NCI-H1048 (cell line): ENCODE measurements at places on chromosomes 12 and 14.

DNA sequence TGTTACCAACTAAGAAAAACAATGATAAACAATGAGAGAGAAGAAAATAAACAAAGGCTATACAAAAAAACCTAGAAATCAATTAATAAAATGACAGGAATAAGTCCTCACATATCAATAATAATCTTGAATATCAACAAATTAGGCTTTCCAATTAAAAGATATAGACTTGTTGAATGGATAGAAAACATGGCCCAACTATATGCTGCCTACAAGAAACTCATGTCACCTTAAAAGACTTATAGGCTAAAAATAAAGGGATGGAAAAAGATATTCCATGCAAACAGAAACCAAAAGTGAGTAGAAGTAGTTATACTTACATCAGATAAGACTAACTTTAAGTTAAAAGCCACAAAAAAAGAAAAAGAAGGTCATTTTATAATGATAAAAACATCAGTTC is 183.9 kb downstream of the MYRFL start:
- DNase-seq, result no peak

DNA sequence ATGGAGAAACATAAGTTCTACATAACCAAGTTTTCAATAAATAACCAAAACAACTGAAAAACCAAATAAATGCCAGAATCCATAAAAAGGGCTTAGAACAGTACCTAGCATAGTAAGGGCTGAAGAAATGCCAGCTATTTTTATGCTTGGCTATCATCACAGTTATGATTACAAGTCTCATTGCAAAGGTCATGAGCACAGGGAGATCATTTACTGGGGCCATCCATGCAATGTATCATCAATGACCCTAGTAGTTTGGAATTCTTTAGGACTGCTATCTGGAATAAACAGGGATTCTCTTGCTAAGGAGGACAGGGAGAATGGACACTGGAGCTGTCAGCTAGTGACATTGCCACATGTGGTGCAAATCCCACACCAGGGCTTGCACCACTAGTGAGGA is 92.5 kb upstream of the NAP1L1 start:
- no peak for DNase-seq

DNA sequence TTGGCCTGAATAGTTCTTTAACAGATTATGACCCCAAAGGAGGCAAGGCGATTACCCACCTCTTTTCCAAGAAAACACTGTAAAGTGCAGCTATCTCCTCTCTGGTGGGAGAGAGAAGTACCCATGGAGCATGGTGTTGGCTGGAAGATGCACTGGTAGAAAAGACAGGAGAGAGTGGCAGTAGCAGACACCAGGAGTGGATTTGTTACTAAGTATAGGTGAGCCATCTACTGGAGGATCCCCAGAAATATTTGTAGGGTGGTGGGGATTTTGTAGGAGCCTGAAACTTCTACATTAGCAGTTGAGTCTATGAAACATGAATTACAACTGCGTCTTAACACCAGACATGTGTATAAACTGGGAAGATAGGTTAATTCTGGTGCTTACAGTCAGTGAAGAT is 148.0 kb downstream of the SLC38A4 start:
- DNase-seq, result no peak

DNA sequence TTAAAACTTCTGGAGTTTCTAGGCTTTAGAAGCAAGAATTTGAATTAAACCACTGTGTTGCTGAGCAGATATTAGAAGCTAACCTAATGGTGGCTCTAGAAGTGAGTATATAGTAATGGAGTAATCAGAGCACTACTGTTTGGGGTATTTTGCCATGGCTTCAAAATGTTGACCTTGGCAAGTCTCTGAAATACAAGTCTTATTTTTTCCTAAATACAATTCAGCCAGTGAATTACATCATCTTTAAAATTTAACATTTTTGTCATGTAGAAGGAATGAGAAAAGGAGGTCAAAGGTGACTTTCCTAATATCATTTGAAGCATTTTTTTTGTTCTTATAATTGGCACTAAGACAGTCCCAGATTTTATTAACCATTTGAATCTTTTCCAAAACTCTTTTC is 25.2 kb downstream of the PMCH start:
- DNase-seq, result no peak

DNA sequence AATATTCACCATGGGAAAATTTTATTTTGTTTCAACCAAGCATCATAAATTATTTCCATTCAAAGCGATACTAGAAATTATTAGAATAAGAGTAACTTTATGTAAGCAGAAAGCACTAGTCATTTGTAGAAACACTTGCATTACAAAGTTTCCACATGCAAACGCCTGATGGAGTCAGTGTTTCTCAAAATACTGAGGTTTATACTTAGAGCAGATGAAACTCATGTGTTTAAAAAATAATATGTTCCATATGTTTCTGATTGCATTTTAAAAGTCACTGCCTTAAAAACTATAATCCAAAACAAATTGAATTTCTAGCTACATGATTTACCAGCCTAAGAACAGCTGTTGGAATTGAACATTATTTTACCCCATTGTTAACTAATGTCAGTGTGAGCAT is 1246.4 kb downstream of the SLC16A7 start:
- no peak for DNase-seq
